Spinal cord (tissue), 10 donors: ENCODE measurements at places on chromosomes 16 and 17. TPM values are rescaled to one million over a fixed set of nuclear protein-coding genes. Genes with fewer than 3 reads are reported as not detected.

The TBC1D3E gene
- total RNA-seq = not detected

The LRRC46 gene
- total RNA-seq = 0.40 TPM

The ACSM2A gene
- total RNA-seq = 0.11 TPM

The FOXN1 gene
- total RNA-seq = not detected

The SEPTIN12 gene
- 0.28 TPM for total RNA-seq

The ARL5C gene
- total RNA-seq = not detected

The KRTAP2-3 gene
- not detected for total RNA-seq
